H4 (cell line): ENCODE measurements at places on chromosomes 6 and 20. TPM values are rescaled to one million over a fixed set of nuclear protein-coding genes. Genes with fewer than 3 reads are reported as not detected.
A peak's percentile ranks its signal among the peaks of the same experiment; 100 is the strongest.

Gene RBPJL
- not detected in 2 replicates for total RNA-seq

Gene EBF4
- 4.1 and 4.8 TPM in 2 replicates for total RNA-seq

DNA sequence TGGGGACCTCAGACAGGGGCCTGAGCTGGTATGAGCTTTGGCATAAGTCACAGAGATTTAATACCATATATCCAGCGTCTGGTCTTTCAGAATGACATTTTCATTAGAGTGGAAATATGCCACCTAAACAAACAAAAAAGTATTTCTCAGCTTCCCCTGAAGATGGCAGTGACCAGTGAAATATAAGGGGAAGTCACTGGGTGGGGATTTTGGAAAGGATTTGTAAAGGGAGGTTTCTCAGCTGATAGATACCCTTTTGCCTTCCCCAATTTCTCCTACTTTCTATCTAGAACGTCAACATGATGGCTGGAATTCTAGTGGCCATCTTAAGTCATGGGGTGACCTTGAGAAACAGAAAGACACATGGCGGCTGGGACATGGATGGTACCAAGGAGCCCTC is 137.7 kb upstream of the LRFN2 start:
- no peak for DNase-seq

DNA sequence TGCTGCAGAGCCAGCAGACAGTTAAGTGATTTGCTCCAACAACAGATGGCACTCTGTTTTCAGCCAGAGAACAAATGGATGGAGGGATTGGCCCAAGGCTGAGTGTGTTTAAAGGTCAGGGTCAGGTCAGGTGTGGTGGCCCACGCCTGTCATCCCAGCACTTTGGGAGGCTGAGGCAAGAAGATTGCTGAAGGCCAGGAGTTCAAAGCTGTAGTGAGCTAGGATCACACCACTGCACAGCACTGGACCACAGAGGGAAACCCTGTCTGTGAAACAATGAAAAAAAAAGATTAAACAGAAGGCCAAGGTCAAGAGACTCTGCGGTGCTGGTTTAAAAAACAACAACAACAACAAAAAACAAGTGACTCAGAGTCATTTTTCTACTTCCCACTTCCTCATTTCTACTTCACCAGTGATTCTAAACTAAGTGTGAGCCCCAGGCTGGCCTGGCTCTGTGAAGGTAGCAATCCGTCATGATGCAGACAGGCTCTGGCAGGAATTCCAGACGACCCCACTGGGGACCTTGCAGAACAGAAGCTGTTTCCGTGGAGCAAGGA is 42.5 kb upstream of the ARMC2 start:
- no peak for DNase-seq

- DNase-seq: no peak
These were observed 322.1 kb downstream of the RNGTT start for GRCh38 chr6:88641178-88641903.

DNA sequence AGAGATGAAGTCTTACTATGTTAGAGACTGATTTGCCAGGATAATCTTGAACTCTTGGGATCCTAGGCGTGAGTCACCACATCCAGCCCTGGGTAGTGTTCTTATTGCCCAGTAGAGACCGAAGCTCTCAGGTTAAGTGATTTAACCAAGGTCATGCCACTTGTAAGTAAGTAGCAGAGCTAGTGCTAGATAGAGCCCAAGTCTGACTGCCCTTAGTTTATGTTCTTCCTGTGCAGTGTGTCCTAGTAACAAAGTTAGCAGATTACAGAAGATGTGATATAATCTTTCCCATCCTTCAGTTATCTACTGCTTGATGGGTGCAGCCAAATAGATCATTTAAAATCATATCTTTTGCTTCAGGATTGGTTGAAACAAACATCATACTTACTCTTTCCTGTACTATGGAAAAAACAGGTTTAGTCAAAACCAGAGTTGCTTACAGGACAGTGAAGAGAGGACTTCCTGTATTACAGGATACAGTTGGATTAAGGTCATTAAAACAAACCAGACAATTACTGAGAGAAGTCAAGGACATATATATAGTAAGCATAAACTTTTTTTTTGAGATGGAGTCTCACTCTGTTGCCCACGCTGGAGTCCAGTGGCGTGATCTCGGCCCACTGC is 9.5 kb upstream of the PABPC1L start:
- no peak for DNase-seq

DNA sequence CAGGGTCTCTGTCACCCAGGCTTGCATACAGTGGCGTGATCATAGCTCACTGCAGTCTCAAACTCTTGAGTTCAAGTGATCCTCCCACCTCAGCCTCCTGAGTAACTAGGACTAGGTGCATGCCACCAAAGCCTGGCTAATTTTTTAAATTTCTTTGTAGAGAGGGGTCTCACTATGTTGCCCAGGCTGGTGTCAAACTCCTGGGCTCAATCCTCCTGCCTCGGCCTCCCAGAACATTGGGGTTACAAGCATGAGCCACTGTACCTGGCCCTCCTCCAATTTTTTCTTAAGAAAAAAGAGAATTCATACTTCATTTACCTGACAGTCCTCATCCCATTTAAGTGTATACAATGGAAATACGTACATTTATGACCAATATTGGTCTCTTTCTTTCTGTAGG is 37.9 kb downstream of the E2F3 start:
- no peak for DNase-seq

GRCh38 chr6:112004201-112005012 is 49.5 kb upstream of the CCN6 start:
- DNase-seq: no peak

- peak; percentile 75 for DNase-seq
These were observed 24.5 kb downstream of the ARFGEF2 start for GRCh38 chr20:48945840-48946514.

Gene LRFN2
- not detected in 2 replicates for total RNA-seq

DNA sequence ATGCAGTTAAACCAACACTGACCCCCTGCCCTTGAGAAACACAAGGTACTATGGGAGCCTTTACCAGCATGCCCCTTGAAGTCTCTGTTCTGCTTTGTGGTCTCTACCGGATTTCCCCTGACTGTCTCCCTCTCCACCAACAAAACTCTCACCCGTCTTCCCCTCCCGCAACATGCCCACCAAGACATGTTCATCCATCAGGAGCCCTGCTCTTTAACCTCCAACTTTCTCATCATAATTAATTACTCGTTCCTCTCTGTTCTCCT is 1.1 kb downstream of the ZNF165 start:
- DNase-seq: no peak

DNA sequence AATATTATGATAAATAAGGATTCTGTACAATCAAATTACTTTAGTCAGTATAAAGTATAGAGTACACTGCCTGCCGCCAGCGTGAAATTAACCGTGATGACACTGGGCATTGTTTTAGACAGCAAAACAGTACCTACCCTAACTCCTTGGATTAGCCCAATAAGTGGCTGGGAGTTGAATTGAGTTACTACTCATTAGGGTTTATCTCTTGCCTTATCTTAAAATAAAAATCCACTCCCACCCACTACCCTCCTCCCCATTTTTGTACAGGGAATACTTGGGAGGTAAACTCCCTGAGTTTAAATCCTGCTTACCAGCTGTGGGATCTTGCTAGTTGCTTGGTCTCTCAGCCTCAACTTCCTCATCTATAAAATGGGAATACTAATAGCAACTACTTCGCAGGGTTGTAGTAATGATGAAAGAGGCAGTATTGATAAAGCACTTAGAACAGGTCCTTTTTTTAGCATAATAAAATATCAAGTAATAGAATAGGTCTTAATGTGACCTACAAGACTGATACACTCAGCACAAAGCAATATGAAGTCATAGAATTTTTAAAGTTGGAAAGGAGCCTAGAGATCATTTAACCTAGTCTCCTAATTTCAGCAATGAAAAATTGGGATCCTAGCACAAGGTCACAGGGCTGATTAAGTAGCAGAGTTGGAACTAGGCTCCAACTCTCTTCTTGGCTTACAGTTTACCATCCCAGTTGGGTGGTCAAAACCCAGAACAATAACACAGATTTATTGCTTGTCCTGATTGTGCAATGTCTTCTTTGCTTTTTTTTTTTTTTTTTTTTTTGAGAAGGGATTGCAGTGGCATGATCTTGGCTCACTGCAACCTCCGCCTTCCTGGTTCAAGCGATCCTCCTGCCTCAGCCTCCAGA is 23.8 kb downstream of the PHACTR2 start:
- no peak for DNase-seq

Gene ABRACL
- 53.1 and 68.9 TPM in 2 replicates for total RNA-seq

GRCh38 chr6:70241991-70242420 is 60.9 kb downstream of the COL9A1 start:
- peak; percentile 50 for DNase-seq

Gene SLC52A3
- total RNA-seq: 0.12 TPM in 1 of 2 replicates, not detected in the other

Gene ARMH2
- not detected in 2 replicates for total RNA-seq

GRCh38 chr6:16735014-16735413 is 26.2 kb downstream of the ATXN1 start:
- DNase-seq: no peak

- peak; percentile 12 for DNase-seq
These were observed 1166.8 kb upstream of the CITED2 start for GRCh38 chr6:140541288-140541687.

Gene PET117
- total RNA-seq: 17.0 and 20.3 TPM in 2 replicates

Gene DCBLD1
- 17.3 and 28.6 TPM in 2 replicates for total RNA-seq

Gene CTCFL
- total RNA-seq: not detected in 2 replicates

DNA sequence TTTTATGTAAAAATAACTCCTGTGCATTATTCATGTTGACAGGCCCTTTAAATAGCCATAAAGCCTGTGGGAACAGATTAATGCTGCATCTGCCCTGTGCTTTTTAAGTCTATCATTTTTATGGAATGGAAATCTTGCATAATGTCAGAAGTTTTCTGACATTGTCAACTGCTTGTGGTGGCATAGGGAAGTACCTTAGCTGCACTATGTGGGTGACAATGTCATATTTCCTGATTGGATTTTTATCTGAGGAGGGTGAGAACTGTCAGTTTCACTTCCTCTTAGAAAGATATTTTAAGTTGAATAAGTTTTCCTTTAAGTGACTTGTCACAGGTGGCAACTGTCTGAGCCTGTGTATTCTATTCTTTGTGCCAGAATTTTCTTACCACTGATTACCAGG is 267.9 kb downstream of the PLCB1 start:
- DNase-seq: no peak

Gene SLC22A2
- total RNA-seq: not detected in 2 replicates
